T-cell (primary cell): ENCODE measurements at places on chromosomes 4 and X.

DNA sequence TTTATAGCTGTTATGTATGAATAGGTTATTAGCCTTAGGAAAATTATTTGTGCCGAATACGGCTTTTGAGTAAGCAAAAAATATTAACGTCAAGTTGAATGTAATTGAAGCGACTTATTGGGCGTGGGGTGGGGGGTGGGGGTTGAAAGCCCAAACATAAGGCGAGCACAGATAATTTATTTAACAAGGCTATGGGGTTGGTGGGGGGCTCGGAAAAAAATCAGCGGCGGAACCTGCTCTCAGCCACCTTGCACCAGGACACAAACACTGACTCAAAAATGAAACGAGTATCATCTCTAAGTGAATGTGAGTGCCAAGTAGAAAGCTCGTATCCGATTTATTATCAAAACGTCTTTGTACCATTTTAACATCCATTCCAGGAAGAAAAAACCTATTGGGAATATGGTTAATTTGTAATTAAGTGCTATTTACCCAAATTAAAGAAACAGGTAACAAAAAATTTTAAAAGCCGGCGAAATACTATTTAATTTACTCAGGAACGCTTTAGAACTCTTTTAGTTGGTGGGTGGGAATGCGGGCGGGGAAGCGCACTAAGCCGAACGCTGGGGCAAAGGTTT lies 902 bp upstream of the LARP1B start:
- no peak for DNase-seq

DNA sequence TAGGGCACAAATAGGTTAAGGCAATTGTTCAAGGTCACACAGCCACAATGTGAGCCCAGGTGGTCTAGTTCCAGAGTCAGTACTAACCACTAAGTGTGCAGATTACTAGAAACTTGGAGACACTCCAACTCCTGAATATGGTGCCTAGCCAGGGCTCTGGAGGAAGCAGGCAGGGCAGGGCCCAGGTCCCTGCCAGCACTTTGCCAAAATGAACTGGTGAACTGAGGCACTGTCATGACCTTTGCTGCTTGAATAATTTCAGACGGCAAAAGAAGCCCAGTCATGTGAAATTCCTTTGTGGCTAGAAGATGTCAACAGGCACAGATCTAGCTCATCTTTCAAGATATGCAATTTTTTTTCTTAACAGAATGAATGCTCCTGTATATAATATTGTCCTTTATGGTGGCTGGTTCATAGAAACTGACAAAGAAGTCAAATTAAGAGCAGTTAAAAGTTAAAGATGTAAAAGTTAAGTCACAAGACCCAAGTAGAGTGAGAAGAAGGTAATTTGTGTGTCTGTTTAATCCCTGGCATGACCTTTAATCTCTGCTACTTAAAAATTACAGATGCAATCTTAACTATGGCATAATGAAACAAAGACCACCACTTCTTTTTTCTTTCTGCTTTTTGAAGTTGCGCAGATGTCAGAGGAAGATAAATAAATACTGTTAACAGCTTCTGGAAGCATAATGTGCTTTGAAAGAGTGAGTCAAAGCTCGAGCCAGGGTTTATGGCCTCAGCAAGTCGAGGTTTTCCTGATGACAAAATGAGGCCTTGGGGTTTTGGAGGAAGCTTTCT lies 54.1 kb downstream of the SHROOM3 start:
- DNase-seq: no peak

DNA sequence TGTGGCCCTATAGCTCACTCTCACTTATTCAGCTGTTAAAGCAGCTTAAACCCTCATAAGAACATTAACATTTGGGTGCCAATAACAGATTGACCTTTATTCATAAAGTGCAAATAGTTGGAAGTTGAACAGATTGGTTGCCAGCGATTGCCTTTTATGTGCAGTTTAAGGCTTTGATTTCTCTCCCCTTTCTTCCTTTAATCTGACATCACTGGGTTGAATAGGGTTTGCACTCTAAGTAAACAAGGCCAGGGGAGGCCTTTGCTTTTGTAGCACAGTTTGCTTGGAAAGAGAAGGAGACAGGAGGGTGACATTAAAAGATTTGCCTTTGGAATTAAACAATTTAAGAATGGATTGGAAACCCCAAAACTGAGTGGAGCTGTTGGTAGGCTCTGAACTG lies 114.3 kb downstream of the NKX6-1 start:
- DNase-seq: no peak

GRCh38 chr4:46837639-46838038 lies 71.4 kb downstream of the COX7B2 start:
- DNase-seq: no peak

- no peak for DNase-seq
These were observed 33.3 kb upstream of the GALNT7 start for GRCh38 chr4:173135241-173135847.

DNA sequence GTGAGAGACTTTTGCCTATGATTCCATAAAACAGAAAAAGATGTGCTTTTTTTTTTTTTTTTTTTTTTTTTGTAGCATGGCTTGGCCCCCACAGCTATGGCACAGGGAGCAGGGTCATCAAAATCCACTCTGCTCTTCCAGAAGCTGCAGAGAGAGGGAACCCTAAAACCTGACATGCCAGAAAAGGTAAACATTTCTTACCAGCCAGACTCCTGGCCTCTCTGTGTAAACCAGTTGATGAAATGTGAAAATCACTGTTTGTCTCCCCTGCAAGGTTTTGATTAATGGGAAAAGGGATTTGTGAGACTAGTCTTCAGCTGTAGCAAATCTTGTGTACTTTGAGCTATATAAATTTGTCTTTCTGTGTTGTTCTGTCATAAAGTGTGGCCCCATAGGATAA lies 105.9 kb downstream of the ARSJ start:
- DNase-seq: no peak

DNA sequence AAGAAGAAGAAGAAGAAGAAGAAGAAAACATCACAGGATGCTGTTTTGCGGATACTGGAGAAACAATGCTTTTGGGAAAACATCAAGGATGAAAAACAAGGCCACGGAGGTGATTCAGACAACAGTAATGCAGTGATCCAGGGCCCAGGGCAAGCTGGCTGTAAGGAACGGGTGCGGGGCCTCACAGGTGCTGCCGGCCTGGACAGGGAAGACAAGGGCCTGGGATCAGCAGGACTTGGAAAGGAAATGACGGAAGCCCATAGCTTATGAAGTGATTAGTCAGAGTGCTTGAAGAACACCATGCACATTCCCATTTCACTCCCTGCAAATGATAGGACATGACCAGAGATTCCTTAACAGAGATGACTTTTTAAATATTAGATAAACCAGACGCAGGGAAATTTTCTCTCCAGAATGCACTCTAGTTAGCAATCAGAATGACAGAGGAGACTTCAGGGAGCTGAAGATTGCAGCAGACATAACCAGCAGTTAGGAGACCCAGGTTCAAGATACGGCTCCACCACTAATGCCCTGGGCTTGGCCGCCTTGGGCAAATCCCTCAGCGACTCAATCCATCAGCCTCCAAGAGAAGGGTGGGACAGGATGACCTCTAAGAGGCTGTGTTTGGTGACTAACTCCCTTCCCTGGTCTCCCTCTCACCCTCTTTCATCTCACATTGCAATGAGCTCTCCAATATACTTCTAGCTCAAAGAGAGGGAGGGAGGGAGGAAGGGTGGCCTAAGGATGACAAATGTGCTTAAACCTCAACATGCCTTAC lies 54.1 kb downstream of the APBB2 start:
- DNase-seq: no peak

GRCh38 chr4:40916880-40917279 lies 167.1 kb downstream of the NSUN7 start:
- no peak for DNase-seq

GRCh38 chr4:29581457-29581856 lies 1138.7 kb upstream of the PCDH7 start:
- DNase-seq: no peak

DNA sequence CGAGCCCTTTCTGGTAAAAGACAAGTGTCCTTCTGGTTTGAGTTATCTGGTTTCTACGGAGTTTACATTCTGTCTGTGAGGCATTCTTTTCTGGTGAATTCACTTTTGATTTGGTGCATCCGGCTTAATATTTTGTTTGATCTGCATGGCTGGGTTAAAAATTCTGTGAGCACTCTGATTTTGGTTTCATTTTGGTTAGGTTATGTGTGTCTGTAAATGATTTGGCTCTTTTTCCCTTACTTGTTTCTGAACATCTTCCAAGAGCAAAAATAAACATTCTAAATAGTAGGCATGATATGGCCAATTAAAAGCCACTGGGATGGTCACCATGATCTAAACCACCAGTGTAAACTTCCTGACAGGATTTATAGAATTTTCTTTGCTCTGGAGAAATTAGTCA lies 85.7 kb upstream of the PTPN13 start:
- no peak for DNase-seq

DNA sequence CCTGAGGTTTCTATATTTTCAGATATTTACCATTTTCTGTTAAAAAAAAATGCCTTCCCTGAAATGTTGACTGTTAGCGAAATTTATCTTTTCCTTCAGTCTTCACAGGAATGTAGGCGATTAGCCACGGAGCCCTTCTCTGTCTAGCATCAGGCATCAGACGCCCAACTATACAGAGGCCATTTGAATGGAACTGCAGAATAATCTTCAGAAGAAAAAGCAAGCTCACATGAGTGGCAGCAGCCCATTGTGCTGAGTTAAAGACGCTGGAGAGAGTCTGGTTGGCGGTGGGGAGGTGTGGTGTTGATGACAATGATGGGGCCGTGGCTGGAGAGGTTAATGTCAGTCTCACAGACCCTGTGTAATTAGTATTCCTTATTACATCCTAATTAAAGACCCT lies 196.8 kb upstream of the LEF1 start:
- DNase-seq: no peak

GRCh38 chrX:50697691-50698090 lies 116.3 kb downstream of the SHROOM4 start:
- no peak for DNase-seq

DNA sequence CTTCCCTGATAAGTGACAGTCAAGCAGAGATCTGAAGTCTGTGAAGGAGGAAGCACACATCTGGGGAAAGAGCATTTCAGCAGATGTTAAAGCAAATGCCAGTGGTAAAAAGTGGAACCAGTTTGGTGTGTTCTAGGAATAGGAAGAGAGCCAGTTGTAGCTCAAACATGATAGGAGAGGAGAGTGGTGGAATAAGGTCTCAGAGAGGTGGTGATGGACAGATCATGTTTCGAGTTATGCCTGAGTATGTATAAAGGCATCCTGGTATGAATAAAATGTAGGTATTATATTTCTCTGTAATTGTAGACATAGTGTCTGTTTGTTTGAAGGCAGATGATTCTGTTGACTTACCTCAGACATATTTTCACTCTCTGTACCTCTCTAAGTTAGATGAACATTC lies 89.1 kb downstream of the LARP7 start:
- DNase-seq: no peak
